ENCODE measurements at places on chromosomes 2 and 18.

DNA sequence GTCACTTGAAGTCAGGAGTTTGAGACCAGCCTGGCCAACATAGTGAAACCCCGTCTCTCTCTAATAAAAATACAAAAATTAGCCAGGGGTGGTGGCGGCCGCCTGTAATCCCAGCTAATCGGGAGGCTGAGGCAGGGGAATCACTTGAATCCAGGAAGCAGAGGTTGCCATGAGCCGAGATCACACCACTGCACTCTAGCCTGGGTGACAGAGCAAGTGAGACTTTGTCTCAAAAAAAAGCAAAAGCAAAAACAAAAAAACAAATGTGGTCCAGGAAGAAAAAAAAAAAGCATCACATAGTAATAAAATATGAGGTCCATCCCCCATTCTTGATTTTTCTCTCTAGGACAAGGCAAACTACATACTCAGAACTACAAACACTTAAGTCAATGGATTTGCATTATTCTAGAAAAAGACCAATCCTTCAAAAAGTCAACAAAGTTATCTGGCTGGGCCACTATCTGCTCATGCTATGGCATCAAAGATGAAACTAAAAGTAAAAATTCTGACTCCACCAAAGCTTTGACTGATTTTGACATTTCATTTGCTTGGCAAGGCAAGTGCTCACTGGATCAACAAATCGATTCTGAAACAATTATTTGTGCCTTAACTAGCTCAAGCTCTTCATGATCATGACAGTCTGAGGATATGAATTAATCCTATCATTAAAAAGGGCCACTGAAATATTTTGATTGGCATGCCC lies 28.4 kb downstream of the MEX3C start:
- peak; percentile 21 for DNase-seq

- no peak for DNase-seq
These were observed 168.7 kb downstream of the TCF4 start for GRCh38 chr18:55419132-55419946.

GRCh38 chr2:62727876-62728566 lies 22.5 kb downstream of the EHBP1 start:
- DNase-seq: no peak

DNA sequence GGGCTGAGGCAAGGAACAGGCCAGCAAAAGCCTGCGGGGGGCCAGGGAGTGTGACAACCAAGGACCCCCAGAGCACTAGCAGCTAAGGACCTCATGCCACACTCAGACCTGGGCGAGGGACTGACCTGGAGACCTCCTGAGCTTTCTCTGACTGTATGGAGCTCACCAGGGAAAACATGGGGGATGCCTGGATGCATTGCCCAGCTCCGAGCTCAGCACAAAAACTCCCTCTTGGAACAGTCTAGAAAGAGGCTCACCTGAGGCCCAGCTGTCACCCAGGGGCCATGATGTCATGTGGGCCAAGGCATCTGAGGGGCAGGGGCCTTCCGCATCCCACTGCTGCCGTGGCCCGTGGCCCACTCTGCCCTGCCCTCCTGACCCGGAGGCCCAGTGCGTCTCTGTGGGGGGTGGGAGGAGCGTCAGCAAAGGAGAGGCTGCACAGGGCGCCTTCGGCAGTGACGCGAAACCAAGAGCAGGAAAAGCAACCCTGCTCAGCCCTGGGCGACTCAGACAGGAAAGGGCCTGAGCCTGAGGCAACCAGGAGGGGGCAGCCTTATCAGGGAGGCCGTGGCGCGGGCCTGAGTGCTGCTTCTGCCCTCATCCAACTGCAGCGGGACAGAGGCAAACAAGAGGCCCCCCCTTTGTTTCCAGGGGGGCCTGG lies 57.3 kb upstream of the ALPP start:
- peak; percentile 31 for DNase-seq

GRCh38 chr2:239345251-239345650 lies 55.6 kb downstream of the HDAC4 start:
- DNase-seq: no peak

DNA sequence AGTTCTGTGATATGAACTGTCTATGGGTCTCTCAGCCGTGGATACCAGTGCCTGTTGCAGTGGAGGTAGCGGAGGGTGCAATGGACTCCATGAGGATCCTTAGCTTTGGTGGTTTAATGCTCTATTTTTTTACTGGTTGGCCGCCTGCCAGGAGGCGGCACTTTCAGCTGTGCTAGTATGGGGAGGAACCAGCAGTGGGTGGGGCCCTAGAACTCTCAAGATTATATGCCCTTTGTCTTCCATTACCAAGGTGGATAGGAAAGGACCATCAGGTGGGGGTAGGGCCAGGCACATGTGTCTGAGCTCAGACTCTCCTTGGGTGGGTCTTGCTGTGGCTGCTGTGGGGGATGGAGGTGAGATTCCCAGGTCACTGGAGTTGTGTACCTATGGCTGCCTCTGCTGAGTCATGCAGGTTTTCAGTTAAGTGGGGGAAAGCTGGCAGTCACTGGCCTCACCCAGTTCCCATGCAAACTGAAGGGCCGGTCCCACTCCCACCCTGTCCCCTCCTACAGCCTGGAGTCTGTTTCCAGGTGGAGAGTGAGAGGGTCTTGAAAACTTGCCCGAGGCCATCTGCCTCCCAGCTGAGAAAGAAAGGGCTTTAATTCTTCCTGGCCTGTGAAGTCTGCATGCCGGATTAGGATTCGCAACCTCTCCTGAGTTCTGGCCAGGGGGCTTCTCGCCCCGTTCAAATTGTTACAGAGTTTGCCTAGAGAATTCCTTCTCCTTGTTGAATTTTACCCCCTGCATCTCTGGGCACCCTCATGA lies 14.5 kb downstream of the KCNS3 start:
- no peak for DNase-seq

- DNase-seq: no peak
These were observed 1.3 kb upstream of the BZW1 start for GRCh38 chr2:200810252-200810997.

DNA sequence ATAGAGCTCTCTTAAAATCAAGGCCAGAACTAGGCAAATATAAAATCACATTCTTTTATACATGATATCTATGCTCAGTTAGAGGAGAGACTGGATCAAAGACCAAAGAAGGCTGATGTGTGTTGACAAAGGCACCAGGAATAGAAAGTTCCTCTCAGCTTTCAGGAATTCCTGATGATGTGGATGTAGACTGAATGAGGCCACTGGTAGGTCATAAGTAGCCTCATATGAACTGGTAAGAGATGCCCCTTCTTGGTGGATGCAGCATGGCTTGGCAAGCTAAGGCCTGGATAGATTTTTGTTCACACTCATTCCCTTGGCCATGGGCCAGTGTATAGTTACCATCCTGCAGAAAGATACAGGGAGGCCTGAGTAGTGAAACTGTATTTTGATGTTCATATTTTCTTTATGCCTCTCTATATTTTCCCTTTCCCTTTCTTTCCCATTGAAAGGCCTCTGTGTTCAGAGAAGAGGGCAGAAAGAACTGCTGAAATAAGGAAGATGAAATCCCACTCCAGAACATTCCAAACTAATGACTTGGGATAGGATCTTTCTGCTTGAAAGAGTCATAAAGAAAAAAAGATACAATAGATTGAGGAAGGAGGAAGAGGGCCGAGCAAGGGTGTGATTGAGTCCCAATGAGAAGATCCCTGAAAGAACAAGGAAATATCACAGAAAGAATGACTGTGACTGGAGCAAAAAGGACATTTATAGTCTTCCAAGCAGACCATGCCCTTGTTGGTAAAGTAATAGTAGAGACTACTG lies 2182.7 kb upstream of the PIK3C3 start:
- DNase-seq: no peak

DNA sequence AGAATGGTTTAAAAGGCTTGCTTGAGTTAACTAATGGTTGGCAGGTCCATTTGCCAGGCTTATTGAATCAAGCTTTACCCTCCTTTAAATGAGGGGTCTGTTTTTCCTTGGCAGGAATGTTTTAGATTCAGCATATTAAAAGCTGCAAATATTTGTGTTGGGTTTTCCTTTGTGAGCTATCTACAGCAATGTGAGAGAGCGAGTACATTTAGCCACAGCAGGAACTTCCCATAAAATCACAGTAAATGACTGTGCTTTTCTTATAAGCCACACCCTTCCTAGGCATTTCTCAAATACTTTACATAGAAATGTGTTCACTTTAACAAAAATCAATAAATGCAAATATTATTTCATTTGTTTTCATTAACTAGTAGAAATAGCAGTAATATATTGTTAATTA lies 23.9 kb downstream of the CALCRL start:
- DNase-seq: no peak

DNA sequence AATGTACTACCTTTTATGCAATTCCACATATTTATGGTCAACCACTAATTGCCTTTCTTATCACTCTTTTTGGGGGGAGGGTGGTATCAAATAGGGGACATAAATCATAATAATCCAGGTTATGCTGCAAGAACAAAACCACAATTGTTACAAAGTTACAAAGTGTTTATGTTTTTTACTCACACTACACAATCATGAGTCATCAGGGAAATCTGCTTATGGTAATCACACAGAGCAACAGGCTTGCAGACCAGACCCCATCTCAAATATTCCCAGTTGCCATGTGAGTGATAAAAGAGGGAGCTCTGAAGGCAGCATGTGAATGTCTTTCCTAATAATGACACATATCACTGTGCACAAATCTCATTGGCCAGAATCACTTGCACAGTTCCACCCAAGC lies 304.7 kb upstream of the TMEFF2 start:
- no peak for DNase-seq

DNA sequence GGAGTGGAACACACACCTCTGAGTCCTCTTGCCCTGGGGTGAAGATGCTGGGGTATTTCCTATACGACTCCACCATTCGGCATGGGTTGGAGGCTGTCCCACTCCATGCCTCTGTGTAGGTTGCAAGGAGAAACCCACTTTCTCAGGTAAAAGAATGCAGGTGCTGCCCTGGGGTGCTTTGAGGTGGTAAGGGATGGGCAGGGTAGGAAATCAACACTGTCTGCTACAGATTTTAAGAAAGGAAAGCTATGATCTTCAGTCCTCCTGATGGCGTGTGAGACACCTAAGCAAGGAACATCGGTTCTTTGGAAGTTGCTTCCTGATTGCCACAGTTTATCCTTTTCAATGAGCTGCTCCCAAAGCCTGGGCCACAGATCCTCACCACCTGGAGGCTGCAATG lies 209.2 kb downstream of the NCK2 start:
- no peak for DNase-seq

GRCh38 chr18:9259173-9259572 lies 75.4 kb upstream of the TWSG1 start:
- DNase-seq: no peak

All from CD4-positive, alpha-beta T cell treated with Interleukin-4 for 4 hours (primary cell).